ENCODE measurements at places on chromosomes 7 and 10.

DNA sequence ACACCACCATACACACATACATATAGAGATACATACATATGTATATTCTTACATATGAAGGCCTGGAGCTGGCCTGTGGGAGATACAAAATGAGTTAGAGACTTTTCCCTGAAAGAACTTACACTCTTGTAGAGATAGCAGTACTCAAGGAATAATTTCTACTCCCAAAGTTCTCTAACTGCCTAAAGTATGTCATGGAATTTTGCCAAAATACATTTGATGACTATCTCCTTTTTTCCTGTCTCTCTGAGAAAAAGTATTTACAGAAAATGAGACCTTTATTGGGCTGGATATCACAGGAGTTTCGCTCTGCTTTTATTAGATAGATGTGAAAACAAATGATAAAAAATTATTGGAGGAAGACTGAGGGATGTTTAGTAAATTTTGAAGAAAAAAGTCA is 220.1 kb downstream of the POU6F2 start:
- no peak for DNase-seq

DNA sequence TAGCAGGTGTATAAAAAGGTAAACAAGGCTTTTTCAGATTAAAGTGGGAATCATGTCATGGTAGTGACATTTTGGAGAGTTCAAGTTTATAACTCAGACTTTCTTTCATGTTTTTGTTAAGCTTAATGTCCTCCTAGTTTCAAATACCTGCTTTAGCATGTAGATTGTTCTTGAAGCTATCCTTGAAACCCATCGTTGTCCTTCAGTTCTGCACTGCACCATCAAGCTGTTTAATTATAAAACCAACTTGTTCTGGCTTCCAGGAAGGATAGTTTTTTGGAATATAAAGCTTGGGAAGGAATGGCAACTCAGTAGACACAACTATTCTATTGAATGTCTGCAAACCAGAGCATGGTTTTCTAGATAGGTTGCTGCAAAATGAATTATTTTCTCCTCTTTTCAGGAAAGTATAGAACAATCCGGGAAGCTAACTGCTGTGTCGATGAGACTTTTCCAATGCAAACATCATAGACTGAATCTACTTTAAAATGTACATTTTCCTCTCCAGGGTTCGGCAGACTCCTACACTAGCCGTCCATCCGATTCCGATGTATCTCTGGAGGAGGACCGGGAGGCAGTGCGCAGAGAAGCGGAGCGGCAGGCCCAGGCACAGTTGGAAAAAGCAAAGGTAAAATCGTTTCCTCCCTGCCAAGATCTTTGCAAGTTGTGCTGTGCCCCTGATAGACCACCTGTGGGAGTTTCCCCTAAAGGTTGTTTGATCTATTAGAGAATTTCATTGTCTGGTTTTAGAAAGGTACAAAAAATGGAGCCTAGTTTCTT is 249.8 kb downstream of the NSUN6 start:
- DNase-seq, result no peak

DNA sequence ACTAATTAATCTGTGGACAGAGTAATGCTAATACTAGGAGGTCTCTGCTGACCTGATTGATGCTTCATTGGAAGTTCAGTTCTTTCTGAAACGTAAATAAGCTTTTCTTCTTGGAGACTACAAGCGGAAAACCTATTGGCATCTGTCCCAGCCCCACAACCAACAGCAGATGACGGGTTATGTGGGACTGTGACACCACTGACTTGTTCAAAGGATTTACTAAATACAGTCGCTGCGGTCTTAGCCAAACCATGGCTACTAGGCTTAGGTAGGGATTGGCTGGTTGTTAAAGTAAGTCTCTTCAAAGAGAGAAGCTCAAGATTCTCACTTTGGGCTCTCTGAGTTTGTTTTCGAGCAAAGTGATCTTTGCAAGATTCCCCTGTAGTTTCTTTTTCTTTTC is 68.3 kb downstream of the HYCC1 start:
- DNase-seq, result no peak

GRCh38 chr7:151992375-151992774 is 33.1 kb upstream of the GALNT11 start:
- DNase-seq, result peak; percentile 41

- DNase-seq, result no peak
Observed at GRCh38 chr7:122013065-122013464, 131.0 kb downstream of the AASS start.

DNA sequence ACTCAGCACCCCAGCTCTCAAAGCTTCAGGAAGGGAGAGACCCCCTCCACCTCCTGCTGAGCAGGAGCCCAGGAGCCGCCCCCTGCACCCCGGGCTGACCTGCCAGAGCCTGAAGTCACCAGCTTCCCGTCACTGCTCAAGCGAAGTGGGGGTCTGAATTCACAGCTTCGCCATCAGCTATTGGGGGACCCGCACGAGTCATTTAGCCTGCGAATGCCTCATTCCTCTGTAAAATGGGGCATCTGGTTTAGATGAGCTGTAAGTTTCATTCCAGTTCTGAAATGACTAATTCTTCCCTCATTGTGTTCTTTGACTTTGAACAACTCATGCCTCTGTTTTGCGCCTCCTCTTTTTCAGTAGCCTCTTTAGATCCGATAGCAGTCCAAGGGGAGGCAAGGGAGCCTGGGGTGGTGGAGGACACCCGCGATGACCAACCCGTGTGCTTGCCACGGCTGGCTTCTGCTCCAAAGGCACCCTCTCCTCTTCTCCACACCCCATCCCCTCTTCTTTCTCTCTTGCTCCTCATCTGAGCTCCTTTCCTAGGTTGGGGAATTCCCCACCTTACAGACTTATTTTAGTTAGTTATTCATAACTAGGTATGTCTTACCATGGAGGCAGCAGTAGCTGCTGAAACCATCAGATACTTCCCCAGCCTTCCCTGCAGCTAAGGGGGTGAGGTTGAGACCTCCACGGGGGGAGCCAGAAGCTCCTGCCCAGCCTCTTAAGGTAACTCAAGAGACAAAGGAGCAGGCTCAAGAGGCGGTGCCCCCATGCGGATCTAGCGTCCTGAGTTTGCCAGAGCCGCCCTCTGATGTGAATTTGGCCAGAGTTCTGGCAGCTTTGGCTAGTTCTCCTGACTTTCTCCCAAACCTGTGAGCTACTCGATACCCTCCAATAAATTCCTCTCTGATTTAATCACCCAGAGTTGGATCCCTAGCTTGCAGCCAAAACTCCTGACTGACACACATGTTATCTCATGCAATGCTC is 47.7 kb downstream of the RBM17 start:
- DNase-seq, result no peak

GRCh38 chr7:139763330-139763729 is 14.5 kb downstream of the HIPK2 start:
- no peak for DNase-seq

DNA sequence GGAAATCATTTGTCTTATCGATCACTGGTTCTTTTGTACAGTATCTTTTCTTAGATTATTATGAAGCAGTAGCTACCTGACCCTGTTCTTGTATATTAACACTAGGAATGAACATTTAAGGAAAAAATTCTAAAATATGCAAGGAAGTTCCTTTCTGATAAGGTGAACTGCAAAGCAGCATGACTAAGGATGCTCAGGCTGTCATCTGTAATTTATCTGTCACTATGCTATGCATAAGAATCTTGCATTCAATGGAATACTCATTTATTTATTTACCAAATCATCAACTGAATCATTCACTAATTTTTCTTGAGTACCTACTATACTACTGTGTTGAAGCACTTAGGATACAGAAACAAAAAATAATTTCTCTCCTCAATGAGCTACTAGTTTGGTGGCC is 5.8 kb downstream of the GSDME start:
- DNase-seq, result no peak

- DNase-seq, result no peak
Observed at GRCh38 chr10:61812052-61812721, 89.3 kb upstream of the ARID5B start.

GRCh38 chr7:139990571-139991268 is 72.0 kb downstream of the PARP12 start:
- DNase-seq, result no peak

DNA sequence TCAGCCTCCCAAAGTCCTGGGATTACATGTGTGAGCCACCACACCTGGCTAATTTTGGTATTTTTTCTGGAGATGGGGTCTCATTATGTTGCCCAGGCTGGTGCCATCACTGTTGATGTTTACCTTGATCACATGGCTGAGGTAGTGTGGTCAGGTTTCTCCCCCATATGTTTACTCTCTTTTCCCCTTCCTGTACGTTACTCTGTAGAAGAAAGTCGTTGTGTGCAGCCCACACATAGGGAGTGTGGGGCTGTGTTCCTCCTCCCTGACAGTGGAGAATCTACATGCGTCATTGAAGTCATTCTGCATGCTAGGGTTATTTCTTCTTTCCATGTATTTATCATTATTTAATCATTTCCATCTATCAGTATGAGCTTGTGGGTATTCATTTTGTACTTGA is 16.3 kb upstream of the ORAI2 start:
- no peak for DNase-seq

DNA sequence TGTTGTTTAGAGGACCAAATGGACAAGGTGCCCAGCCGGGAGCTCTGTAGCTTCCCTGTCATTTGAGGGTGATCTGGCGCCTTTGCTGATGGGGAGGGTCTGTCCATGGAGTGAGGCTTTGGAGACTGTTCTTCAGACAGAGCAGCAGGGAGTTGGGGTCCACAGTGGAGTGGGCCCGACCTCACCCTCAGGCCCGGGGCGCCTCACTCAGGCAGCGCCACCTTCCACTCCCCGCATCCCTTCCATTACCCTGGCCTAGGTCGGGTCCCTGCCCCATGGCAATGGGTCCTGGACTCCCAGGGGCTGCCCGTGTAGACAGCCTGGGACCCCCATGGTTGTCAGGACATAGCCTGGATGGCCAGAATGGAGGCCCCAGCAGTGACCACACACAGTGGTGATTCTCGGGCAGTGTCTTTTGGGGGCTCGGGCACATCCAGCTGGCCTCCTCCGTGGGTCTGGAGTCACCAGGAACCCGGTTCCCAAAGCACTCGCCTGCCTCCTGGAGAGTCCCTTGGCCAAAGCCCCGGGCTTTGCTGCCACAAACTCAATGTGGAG is 38.5 kb downstream of the TCERG1L start:
- no peak for DNase-seq

- no peak for DNase-seq
Observed at GRCh38 chr7:139734395-139734794, 43.4 kb downstream of the HIPK2 start.

- no peak for DNase-seq
Observed at GRCh38 chr10:93459466-93459865, 22.7 kb downstream of the MYOF start.

DNA sequence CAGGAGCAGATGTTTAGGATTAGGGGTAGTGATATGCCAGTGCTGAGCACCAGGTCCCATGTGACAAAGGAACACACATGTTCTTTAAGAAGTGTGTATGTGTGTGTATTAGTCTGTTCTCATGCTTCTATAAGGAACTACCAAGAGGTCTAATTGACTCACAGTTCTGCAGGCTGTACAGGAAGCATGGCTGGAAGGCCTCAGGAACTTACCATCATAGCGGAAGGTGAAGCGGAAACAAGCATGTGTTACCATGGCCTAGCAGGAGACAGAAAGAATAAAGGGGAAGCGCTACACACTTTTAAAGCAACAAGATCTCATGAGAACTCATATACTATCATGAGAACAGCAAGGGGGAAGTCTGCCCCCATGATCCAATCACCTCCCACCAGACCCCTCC is 22.8 kb upstream of the PDZD8 start:
- no peak for DNase-seq

- DNase-seq, result no peak
Observed at GRCh38 chr10:117078168-117078837, 59.8 kb downstream of the VAX1 start.

GRCh38 chr7:155580367-155580766 is 34.0 kb upstream of the CNPY1 start:
- no peak for DNase-seq

DNA sequence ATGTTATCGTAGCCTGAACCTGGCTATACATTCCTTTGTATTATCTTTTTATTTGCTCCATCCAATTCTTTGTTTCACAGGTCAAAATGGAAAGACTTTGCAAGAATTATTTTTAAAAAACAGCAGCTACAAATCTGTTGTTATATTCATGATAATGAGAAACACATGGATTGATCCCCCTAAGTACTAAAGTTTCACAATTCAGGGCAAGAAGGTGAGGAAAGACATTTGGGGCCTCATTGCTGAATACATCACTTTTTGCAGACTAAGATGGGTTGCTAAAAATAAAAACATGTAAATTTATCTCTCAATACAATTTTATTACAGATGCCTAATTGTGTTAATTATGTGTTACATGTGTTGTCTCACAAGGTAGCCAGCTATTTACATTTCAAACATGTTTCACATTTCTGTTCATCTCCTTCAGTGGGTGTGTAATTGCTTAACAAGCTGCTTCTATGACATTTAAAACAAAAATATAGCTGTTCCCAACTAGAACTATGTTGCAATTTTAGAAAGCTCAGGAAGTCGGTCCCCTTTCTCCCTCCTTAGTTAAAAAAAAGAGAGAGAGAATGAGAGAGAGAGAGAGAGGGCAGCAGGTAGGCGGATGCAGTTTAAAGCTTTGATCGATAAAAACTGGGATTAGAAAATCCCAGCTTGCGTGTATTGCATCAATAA is 606.3 kb upstream of the FZD8 start:
- DNase-seq, result no peak

GRCh38 chr10:90707657-90708056 is 150.2 kb downstream of the HTR7 start:
- no peak for DNase-seq

GRCh38 chr7:1054438-1054837 is 10.1 kb downstream of the GPR146 start:
- DNase-seq, result no peak

DNA sequence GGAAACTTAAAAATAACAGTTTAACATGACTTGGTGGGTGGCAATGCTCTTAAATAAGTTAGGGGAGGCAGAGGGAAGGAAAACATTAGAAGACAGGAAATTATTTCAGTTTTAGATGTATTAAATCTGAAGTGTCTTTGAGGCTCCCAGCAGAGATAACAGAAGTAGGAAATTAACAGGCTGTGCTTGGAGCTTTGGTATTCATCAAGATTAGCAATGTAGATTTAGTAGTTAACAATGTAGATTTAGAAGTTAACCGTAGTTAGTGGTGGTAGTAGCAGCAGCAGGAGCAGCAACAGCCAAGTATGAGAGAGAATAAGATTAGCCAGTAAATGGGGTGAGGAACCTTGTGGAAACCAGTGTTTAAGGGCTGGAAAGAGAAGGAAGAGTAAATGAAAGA is 48.7 kb upstream of the UBN2 start:
- DNase-seq, result no peak

GRCh38 chr7:107933386-107934013 is 42.5 kb downstream of the DLD start:
- no peak for DNase-seq

DNA sequence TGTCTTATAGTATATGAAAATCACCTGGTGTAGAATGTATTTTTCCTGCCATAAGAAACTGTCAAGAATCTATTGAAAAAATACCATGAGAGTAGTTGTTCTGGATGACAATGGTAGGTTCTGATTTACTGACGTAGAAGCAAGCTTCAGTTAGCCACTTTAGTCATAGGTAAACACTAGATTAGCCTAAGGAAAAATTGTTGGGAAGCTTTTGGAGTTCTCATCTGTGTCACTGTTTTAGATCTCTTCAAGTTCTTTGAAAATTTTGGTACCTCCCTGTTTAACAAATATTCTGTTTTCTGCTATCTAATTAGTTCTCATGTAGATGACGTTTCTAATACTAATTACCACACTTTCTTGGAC is 131.8 kb downstream of the ADK start:
- DNase-seq, result no peak

- DNase-seq, result no peak
Observed at GRCh38 chr10:83880252-83880791, 259.0 kb upstream of the GHITM start.

GRCh38 chr10:14060320-14061070 is 270.2 kb downstream of the FRMD4A start:
- DNase-seq, result no peak

GRCh38 chr7:99293167-99293566 is 20.5 kb downstream of the MYH16 start:
- DNase-seq, result no peak

Measured in neural crest cell (in vitro differentiated cells).